ENCODE measurements at places on chromosomes 12 and 14.

DNA sequence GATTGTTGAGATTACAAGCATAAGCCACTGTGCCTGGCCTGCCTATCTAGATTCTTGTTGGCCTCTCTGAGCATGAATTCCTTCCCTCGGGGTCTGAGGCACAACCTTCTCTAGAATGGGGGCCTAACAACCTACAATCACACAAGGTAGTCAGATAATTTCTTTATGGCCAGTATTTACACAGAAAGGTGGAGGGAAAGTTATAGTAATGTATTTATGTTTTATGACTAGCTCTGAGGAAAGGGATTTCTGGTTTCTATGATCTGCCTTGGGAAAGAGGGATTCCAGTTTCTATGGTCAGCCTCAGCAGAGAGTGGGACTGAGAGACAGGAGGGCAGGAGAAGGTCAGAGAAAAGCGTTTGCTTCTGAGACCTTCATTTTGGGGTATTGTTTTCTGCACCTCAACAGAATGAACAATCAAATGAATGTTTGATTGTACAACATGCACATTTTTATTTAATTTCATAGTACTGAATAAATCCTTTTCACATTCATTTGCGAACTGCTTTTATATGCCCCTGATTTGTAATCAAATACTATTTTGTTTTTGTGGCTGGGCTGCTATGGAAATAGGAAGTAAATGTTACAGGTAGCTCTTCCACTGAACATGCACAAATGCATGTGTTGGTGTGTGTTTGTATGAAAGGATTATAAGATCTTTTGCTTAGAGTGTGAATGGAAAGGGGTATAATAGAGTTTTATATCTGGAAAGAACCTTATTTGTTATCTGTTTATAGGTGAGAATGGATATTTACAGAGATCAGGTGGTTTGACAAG lies 499.7 kb upstream of the RGS6 start:
- no peak for DNase-seq

DNA sequence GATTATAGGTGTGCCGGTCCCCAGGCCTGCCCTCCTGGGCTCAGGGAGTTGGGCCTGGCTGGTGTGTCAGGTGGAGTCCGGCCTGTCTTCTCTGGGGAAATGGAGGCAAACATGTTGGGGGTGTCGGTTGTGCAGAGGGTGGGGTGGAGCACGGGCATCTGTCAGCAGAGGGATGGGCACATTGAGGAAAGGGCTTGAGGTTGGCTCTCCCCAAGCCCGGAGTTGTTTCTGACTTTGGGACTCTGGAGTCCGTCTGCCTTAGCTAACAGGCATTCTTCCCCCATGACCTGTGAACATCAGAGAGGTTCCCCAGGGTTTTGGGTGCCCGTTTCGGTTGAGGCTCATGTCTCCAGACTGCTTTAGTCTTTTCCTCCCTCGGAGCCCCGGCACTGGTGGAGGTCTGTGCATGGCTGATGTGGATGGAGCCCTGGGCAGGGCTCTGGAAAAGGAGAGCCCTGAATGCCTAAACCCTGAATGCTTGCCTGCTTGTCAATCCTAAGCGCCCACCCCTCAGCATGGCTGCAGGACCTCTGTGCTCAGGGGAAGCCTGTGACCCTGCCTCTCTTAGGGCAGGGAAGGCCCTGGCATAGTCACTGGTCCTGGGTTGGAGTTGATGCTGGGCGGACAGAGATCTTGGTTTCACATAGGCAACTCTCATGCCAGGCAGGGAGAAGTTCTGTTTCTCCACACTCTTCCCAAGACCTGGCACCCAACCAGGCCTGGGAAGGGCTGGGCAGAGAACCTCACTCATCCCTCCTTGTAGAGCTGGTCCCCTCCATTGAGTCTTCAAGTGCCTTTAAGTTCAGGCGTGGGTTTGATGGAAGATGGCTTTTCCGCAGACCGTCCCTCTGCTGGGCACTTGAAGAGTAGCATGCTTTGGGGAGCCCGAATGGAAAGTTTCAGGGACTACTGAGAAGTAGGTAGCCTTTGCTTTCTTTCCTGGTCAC lies 12.9 kb downstream of the NYNRIN start:
- DNase-seq: peak; percentile 22

GRCh38 chr14:103693515-103693914 lies 21.7 kb downstream of the XRCC3 start:
- DNase-seq: no peak

DNA sequence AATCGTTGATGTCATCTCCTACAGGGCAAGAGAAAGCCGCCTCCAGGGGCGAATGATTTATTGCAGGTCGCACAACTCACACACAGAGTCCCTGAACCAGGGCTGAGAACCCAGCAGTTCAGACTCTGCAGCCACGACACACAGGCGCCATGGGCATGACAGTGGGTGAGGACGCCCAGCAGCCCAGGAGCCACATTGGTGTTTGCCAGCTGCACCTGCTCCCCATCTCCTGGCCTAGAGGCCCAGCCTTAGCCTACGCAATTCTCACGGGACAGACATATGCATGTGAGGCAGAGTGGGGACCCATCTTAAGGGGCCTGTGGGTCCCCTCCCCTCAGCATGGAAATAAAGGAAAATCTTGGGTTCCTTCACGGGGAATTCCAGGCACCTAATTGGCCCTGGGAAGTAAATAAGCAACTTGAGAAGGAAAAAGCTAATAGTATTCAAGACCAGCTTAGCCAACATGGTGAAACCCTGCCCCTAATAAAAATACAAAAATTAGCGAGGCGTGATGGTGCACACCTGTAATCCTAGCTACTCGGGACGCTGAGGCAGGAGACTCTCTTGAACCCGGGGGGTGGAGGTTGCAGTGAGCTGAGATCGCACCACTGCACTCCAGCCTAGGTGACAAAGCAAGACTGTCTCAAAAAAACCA lies 69.3 kb downstream of the RIMBP2 start:
- no peak for DNase-seq

DNA sequence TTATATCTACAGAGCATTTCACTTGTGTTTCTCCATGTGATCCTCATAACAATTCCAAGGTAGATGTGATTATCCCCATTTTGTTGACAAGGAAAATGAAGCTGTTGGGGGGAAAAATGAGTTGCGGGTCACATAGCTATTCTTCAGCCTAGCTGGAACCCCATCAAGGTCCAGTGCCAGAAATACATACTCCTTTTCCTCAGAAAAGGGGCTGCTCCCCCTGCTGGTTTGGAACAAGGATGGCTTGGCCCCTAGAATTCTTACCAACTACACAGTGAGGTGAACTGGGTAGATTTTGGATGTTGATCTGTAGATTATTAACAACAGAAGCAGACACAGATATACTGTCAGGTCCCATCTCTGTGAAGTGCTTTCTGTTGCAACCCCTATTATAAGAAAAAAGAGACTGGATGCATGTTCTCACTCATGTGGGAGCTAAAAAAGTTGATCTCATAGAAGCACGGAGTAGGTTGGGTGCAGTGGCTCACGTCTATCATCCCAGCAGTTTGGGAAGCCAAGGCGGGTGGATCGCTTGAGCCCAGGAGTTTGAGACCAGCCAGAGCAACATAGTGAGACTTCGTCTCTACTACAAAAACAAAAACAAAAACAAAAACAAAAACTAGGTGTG lies 8.9 kb downstream of the IKZF4 start:
- DNase-seq: peak; percentile 40

GRCh38 chr12:95200128-95200894 lies 17.0 kb downstream of the FGD6 start:
- no peak for DNase-seq

All from activated naive CD4-positive, alpha-beta T cell treated with Interleukin-2 at 50 U/mL for 16 hours (primary cell).